ENCODE measurements at places on chromosomes 1 and 21.

GRCh38 chr1:184865831-184866230 is 108.5 kb downstream of the NIBAN1 start:
- peaks cover 28% of the 10 kb centered on the region for H3K36me3 ChIP-seq
- H3K4me3 ChIP-seq = no peak overlapping the region
- no peak for DNase-seq

GRCh38 chr1:108119500-108119899 is 80.6 kb downstream of the SLC25A24 start:
- no peaks in the 10 kb centered on the region for H3K36me3 ChIP-seq
- peaks cover 20% of the 10 kb centered on the region for H3K27me3 ChIP-seq
- no peak for DNase-seq
- H3K27ac ChIP-seq = no peak overlapping the region
- no peak overlapping the region for H3K4me3 ChIP-seq
- H3K4me1 ChIP-seq = peaks cover 5% of the 10 kb centered on the region

- peaks cover 3% of the 10 kb centered on the region for H3K27me3 ChIP-seq
- no peak overlapping the region for H3K4me3 ChIP-seq
- no peaks in the 10 kb centered on the region for H3K36me3 ChIP-seq
- DNase-seq = no peak
- no peak overlapping the region for H3K27ac ChIP-seq
- H3K4me1 ChIP-seq = no peaks in the 10 kb centered on the region
Observed at GRCh38 chr1:232493869-232494268, 136.1 kb downstream of the SIPA1L2 start.

GRCh38 chr1:192474080-192474683 is 101.4 kb upstream of the RGS1 start:
- no peak for DNase-seq
- H3K4me1 ChIP-seq = no peaks in the 10 kb centered on the region
- H3K4me3 ChIP-seq = no peak overlapping the region
- no peaks in the 10 kb centered on the region for H3K36me3 ChIP-seq
- peaks cover 12% of the 10 kb centered on the region for H3K27me3 ChIP-seq

DNA sequence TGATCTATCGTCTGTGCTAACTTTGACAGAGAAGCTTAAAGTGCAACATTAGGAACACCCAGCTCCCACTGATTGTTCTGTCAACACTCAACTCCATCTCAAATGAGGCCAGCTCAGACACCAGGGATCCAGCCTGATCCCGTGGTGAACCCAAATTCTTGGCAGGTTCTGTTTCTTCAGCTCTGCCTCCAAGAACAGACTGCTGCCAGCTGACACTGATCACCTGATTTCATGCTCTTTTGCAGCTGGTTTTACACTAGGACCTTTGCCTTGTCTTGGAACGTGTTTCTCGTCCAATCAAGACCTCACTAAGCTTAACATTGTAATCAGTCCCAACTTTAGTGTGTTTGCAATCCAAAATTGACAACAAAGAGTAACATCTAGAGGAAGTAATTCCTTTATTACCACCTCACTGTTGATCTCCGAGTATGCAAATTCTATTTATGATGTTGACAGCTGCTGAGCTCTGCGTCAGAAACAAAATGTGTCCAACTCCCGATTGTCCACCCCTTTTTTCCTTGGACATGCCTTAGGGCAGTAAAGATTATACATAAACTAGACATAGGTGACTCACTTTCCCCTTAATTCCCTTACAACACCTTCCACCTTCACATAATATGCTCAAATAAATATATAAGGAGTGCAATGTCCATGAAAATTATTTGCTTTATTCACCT is 1.6 kb upstream of the HYI start:
- peaks cover 17% of the 10 kb centered on the region for H3K4me1 ChIP-seq
- peaks cover 24% of the 10 kb centered on the region for H3K36me3 ChIP-seq
- H3K4me3 ChIP-seq = peak overlapping the region; percentile 27
- DNase-seq = no peak
- peaks cover 28% of the 10 kb centered on the region for H3K27me3 ChIP-seq

DNA sequence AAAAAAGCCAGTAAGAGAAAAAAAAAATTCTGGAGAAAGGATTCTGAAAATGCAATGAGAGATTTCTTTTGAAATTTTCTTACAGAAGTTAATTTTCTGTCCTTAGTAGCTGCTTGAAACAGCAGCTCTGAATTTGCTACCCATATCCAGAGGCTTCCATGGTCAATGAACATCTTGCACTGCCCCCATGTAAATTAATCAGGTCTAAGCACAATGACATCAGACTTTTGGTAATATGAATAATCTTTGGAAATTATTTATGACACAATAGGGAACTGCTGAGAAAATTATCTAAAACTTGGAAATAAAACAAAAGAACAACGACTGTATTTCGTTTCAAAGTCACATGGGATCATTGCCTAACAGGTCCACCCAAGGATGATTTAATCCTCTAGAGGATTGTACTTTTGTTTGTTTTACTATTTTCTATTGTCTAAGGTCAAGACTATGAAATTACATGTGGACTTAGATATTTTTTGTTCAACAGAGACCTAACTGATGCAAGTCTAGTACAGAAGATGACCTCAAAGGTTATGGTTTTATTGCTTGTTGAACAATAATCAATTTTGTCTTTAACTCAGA is 312.1 kb downstream of the BACH1 start:
- no peaks in the 10 kb centered on the region for H3K4me1 ChIP-seq
- no peaks in the 10 kb centered on the region for H3K36me3 ChIP-seq
- DNase-seq = no peak
- no peak overlapping the region for H3K4me3 ChIP-seq

GRCh38 chr1:50970931-50971582 is 1.0 kb downstream of the CDKN2C start:
- peaks cover 24% of the 10 kb centered on the region for H3K27me3 ChIP-seq
- no peak for DNase-seq
- no peak overlapping the region for H3K27ac ChIP-seq
- H3K4me1 ChIP-seq = peaks cover 29% of the 10 kb centered on the region

- H3K4me1 ChIP-seq = peaks cover 35% of the 10 kb centered on the region
- peaks cover 4% of the 10 kb centered on the region for H3K27me3 ChIP-seq
- H3K4me3 ChIP-seq = no peak overlapping the region
- no peaks in the 10 kb centered on the region for H3K36me3 ChIP-seq
Observed at GRCh38 chr21:42198929-42199867, 19.7 kb upstream of the ABCG1 start.

DNA sequence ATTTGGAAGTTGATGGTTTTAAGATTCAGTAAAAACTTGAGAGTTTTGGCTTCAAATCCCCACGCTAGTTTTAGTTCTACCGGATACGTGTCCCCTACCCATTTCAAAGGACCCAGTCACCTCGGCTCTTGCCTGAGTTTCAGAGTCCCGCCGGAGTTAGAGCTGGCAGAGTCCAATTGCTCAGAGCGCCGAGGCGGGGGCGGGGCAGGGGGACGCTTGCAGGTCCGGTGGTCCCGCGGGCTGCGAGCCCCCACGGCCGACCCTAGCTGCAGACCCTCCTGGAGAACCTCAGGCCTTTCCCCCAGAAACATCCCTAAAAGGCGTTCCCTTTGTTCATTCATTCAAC is 765 bp upstream of the VPS45 start:
- peak overlapping the region; percentile 97 for H3K27ac ChIP-seq
- peaks cover 18% of the 10 kb centered on the region for H3K36me3 ChIP-seq
- peak overlapping the region; percentile 94 for H3K4me3 ChIP-seq
- H3K4me1 ChIP-seq = peaks cover 31% of the 10 kb centered on the region
- DNase-seq = peak; percentile 14

GRCh38 chr1:93541045-93541444 is 93.1 kb downstream of the FNBP1L start:
- H3K27ac ChIP-seq = no peak overlapping the region
- H3K4me1 ChIP-seq = peaks cover 2% of the 10 kb centered on the region
- no peaks in the 10 kb centered on the region for H3K36me3 ChIP-seq
- H3K4me3 ChIP-seq = no peak overlapping the region

- peaks cover 16% of the 10 kb centered on the region for H3K4me1 ChIP-seq
- H3K36me3 ChIP-seq = peaks cover 29% of the 10 kb centered on the region
- H3K4me3 ChIP-seq = no peak overlapping the region
- no peak for DNase-seq
- no peak overlapping the region for H3K27ac ChIP-seq
Observed at GRCh38 chr1:186409091-186409490, 33.5 kb downstream of the ODR4 start.

DNA sequence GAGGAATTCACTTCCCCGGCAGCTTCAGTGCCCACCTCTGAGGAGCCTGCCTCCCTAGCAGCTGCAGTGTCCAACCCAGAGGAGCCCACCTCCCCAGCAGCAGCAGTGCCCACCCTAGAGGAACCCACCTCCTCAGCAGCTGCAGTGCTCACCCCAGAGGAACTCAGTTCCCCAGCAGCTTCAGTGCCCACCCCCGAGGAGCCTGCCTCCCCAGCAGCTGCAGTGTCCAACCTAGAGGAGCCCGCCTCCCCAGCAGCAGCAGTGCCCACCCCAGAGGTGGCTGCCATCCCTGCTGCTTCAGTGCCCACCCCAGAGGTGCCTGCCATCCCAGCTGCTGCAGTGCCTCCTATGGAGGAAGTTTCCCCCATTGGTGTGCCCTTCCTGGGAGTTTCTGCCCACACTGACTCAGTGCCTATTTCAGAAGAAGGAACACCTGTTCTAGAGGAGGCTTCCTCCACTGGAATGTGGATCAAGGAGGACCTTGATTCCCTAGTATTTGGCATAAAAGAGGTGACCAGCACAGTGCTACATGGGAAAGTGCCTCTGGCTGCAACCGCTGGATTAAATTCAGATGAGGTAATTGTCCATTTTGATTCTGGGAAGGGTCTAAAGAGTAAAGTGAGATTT is 77.4 kb upstream of the BMP8A start:
- H3K27ac ChIP-seq = no peak overlapping the region
- H3K4me1 ChIP-seq = peaks cover 24% of the 10 kb centered on the region
- H3K36me3 ChIP-seq = peaks cover 31% of the 10 kb centered on the region
- no peak overlapping the region for H3K4me3 ChIP-seq
- no peak for DNase-seq

DNA sequence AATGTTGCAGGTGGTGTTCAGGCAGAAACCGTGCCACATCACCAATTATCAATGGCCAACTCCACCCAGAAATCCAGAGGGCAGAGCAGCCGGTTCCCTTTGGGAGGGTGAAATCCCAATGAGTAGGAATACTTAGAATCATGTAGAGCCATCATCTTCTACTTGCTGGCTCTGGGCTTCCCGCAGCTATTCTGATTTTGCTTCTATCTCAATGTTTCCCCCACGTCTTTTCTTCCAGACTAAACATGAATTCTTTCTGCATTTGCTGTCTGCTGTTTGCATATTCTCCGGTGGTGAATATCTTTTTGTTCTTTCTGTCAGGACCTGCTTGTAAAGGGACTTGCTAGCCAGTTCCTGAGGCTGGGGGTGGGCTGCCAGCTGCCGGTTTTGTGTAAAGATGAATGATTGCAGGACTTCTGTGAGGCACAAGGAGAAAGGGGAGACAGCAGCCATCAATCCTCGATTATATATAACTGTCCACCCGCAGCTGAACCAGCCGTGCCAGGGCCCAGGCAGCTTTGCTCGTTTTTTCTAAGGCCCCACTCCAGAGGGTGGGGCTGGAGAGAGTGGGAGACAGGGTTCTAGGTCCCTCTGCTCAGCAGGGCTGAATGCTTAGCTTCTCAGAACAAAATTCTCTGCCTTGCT is 33.2 kb downstream of the PRAMEF20 start:
- no peak overlapping the region for H3K4me3 ChIP-seq
- H3K4me1 ChIP-seq = no peaks in the 10 kb centered on the region
- H3K27ac ChIP-seq = no peak overlapping the region
- DNase-seq = no peak
- H3K27me3 ChIP-seq = no peaks in the 10 kb centered on the region

- H3K4me3 ChIP-seq = no peak overlapping the region
- H3K27ac ChIP-seq = no peak overlapping the region
- H3K27me3 ChIP-seq = peaks cover 10% of the 10 kb centered on the region
- peaks cover 30% of the 10 kb centered on the region for H3K4me1 ChIP-seq
- no peaks in the 10 kb centered on the region for H3K36me3 ChIP-seq
- no peak for DNase-seq
Observed at GRCh38 chr1:168391851-168392681, 111.4 kb downstream of the TBX19 start.

GRCh38 chr1:219480011-219480410 is 132.9 kb downstream of the ZC3H11B start:
- H3K27ac ChIP-seq = no peak overlapping the region
- H3K4me1 ChIP-seq = peaks cover 7% of the 10 kb centered on the region
- peaks cover 8% of the 10 kb centered on the region for H3K27me3 ChIP-seq
- no peak overlapping the region for H3K4me3 ChIP-seq
- no peaks in the 10 kb centered on the region for H3K36me3 ChIP-seq
- no peak for DNase-seq

DNA sequence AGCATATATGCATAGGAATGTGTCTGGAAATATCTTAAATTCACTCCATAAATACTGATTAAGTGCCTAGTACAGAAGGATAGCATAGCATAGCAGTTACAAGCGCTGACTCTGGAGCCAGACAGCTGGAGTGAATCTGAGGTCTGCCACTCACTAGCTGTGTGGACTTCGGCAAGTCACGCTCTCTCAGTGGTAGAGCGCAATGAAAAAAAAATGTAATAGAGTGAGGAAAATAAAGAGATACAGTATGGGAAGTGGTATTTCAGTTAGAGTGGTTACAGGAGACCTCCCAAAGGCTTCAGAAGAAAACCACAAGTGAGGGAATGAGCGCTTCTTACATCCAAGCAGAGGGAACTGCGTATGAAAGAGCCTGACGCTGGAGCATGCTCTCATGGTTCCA is 338.9 kb upstream of the PRMT6 start:
- DNase-seq = no peak
- no peaks in the 10 kb centered on the region for H3K27me3 ChIP-seq
- H3K4me1 ChIP-seq = no peaks in the 10 kb centered on the region
- H3K4me3 ChIP-seq = no peak overlapping the region
- H3K36me3 ChIP-seq = no peaks in the 10 kb centered on the region
- H3K27ac ChIP-seq = no peak overlapping the region

DNA sequence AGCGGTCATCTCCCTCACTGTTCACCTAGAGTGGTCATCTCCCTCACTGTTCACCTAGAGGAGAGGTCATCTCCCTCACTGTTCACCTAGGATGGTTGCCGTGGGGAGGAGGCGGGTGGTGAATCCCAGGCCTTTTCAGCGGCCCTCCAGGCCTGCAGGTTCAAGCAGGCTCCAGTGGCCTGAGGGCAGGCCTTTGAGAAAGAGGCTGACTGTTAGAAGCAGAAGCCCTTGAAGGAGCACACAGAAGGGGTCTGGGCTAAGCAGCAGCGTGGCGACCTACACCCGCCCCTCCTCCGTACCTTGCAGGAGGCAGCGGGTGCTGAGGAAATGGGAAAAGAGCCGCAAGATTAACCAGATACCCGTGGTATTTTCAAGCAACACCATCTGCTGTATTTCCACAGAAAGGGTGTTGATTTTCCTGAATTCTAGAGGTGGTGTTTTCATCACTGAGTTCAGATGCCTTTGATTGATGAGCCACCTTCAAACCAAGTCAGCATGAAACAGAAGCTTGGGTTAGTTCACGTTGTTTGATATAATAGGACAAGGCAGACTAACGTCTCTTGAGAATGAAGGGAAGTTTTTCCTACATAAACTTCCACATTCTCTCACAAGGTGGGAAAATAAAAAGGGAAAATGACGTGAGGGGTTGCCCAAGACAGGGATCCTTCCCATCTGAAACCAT is 289.5 kb downstream of the KIF26B start:
- no peak overlapping the region for H3K4me3 ChIP-seq
- no peaks in the 10 kb centered on the region for H3K36me3 ChIP-seq
- peaks cover 1% of the 10 kb centered on the region for H3K4me1 ChIP-seq
- H3K27ac ChIP-seq = no peak overlapping the region
- DNase-seq = no peak
- H3K27me3 ChIP-seq = no peaks in the 10 kb centered on the region

- no peaks in the 10 kb centered on the region for H3K27me3 ChIP-seq
- H3K27ac ChIP-seq = peak overlapping the region; percentile 87
- peaks cover 3% of the 10 kb centered on the region for H3K36me3 ChIP-seq
- peak overlapping the region; percentile 60 for H3K4me3 ChIP-seq
Observed at GRCh38 chr21:43854773-43855633, 10.0 kb upstream of the AGPAT3 start.

- peaks cover 30% of the 10 kb centered on the region for H3K4me1 ChIP-seq
- no peak for DNase-seq
- H3K4me3 ChIP-seq = no peak overlapping the region
Observed at GRCh38 chr1:166170075-166170474, 3.3 kb upstream of the FAM78B start.
